Neural crest cell (in vitro differentiated cells): ENCODE measurements at places on chromosomes 1 and 21.

- DNase-seq, result no peak
- H3K27me3 ChIP-seq, result no peaks in the 10 kb centered on the region
- H3K4me1 ChIP-seq, result peaks cover 34% of the 10 kb centered on the region
- peaks cover 16% of the 10 kb centered on the region for H3K36me3 ChIP-seq
- no peak overlapping the region for H3K4me3 ChIP-seq
- no peak overlapping the region for H3K27ac ChIP-seq
Measured at GRCh38 chr1:46084553-46085451, 47.6 kb downstream of the PIK3R3 start.

- H3K4me3 ChIP-seq, result no peak overlapping the region
- H3K36me3 ChIP-seq, result peaks cover 2% of the 10 kb centered on the region
- H3K4me1 ChIP-seq, result peaks cover 4% of the 10 kb centered on the region
Measured at GRCh38 chr1:147388969-147389368, 146.5 kb downstream of the CHD1L start.

DNA sequence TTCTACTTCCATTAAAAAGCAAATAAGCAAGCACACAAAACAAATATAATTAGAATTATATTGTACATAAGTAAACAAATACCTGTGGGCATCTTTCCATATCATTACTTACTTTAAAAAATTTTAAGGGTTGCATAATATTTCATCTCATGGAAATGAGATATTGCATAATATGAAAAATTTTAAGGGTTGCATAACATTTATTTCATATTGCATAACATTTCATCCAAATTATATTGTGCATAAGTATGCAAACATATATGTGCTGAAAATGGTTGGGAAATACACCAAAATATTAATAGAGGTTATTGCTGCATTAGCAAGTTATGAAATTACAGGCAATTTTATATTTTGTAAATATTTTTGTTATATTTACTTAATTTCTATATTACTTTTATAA is 213.7 kb downstream of the KCNH1 start:
- H3K36me3 ChIP-seq, result no peaks in the 10 kb centered on the region
- H3K4me3 ChIP-seq, result no peak overlapping the region
- DNase-seq, result no peak

DNA sequence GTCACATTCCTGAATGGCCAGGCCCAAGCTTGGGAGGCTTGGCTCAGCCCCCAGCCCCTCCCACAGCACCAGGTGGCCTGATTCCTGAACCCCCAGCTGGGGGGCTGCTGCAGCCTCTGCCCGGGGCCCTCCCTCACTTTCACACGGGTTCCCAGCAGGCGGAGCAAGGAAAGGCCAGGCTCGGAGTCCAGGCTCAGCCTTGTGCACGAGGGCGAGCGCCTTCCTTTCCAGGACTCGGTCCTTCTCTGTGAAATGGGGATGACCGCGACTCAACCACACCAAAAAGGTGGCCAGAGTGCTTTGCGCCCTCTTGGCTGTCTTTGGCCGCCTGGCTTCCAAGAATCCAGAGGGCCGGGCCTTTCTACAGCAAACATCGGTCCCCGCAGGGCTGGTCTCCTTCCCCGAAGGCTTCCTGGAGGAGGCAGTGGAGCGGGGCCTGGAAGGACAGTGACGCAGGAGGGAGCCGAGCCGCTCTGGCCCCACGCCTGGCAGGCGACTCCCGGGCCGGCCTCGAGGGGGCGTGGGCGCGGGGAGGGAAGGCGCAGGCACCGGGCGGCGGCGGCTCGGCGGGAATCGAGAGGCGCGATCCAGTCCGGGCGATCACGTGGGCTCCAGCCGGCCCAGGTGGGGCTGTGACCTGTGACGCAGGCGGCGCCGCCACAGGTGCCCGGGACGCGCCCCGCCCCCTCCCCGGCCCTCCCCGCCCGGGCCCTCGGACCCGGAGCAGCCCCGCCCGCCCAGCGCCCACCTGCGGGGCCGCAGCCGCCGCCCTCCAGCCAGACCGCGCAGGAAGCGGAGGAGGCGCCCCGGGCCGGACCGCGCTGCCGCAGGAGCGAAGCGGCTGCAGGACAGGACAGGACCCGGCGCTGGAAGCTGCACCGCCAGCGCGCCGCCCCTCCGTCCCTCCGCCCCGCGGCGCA is at the start of gene ARHGEF16:
TSS of gene ARHGEF16 (plus strand) at position 775 of the 920 bp plus-strand sequence. CDS start 8,420 bp downstream, outside the sequence.
- peak; percentile 70 for DNase-seq
- H3K4me3 ChIP-seq, result peak within 1 kb of the TSS; percentile 81
- H3K4me1 ChIP-seq, result peaks cover 31% of the 10 kb centered on the region
- peaks cover 7% of the 10 kb centered on the region for H3K27me3 ChIP-seq
- no peak within 1 kb of the TSS for H3K27ac ChIP-seq
- H3K36me3 ChIP-seq, result no peaks in the 10 kb centered on the region

- no peak for DNase-seq
- peaks cover 2% of the 10 kb centered on the region for H3K27me3 ChIP-seq
- peaks cover 14% of the 10 kb centered on the region for H3K4me1 ChIP-seq
- H3K36me3 ChIP-seq, result no peaks in the 10 kb centered on the region
- no peak overlapping the region for H3K4me3 ChIP-seq
Measured at GRCh38 chr1:210523830-210524229, 195.1 kb downstream of the HHAT start.

DNA sequence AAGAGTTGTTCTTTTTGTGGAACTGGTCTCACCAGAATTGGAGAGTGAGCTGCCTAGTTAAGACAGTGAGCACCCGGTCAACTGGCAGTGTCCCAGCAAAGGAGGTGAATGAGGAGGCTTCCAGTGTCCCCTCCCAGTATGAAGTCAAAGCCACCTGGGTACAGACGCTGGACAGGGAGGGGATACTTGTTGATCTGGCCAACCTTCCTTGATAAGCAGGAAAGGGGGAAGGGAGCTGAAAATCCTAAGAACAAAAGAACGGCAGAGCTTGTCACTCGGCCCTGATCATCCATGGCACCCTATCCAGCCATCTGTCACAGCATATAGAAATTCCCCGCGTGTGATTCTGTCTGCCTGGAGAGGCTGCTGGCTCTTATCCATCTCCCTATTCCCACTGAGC is 91.5 kb downstream of the SSBP3 start:
- peaks cover 4% of the 10 kb centered on the region for H3K36me3 ChIP-seq
- peaks cover 70% of the 10 kb centered on the region for H3K4me1 ChIP-seq
- no peak overlapping the region for H3K4me3 ChIP-seq

DNA sequence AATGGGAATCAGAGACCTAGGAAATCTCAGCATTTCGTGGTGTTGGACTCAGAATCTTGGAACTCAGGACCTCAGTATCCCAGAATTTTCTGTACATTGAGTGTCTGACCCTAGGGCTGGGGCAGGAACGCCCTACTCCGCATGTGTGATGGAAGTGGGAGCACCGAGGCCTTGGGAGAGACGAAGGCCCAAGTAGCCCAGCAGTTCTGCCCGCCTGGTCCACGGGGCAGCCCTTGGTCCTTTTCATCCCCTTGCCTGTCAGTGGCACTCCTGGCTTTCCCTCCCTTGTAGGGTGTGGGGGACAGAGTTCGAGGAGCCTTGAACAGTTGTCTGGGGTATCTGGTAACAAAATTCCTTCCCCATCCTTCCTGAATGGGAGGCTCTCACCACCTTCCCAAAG is 10.2 kb downstream of the A3GALT2 start:
- peaks cover 4% of the 10 kb centered on the region for H3K27me3 ChIP-seq
- peaks cover 11% of the 10 kb centered on the region for H3K36me3 ChIP-seq
- no peak overlapping the region for H3K27ac ChIP-seq

GRCh38 chr1:172142324-172142723 is 278.2 kb upstream of the C1orf105 start:
- DNase-seq, result no peak
- no peaks in the 10 kb centered on the region for H3K27me3 ChIP-seq
- no peak overlapping the region for H3K27ac ChIP-seq
- H3K36me3 ChIP-seq, result no peaks in the 10 kb centered on the region
- peaks cover 49% of the 10 kb centered on the region for H3K4me1 ChIP-seq

DNA sequence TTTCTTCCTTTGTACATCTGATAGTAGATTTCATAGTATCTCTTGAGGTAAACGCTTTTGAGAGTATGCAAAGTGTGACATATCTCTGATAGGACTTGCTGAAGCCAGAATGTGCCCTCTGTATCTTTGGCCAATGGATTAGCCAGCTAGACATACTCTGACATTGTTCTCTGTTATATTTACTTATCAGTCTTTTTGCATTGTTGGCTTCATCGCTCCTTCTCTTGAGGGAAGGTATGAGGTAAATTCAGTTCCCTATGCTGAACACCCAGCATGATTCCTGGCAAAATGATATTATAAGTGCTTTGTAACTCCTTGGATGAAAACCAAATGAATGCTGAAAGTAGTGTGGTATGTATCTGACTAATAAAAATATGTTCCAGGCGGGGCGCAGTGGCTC is 163.2 kb upstream of the CACYBP start:
- H3K27me3 ChIP-seq, result no peaks in the 10 kb centered on the region
- no peak overlapping the region for H3K4me3 ChIP-seq
- DNase-seq, result no peak

DNA sequence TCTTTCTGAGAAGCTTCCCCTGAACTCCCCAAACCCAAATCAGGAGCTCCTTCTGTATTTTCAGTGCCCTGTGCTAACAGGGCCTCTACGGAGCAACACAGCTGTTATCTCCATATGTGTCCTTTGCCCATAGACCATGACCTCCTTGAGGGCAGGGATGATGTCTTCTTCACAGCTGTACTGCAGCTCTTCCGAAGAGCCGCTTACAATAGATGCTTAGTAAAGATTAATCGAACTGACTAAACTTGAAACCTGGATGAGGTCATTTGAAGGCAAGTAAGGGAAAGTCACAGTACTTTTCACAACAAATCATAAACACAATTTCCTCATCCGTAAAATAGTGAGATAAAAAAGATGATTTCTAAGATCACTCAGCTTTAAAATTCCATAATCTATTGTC is 4.4 kb upstream of the KCNN3 start:
- DNase-seq, result no peak
- H3K4me3 ChIP-seq, result no peak overlapping the region
- H3K27me3 ChIP-seq, result peaks cover 3% of the 10 kb centered on the region
- H3K36me3 ChIP-seq, result no peaks in the 10 kb centered on the region
- H3K4me1 ChIP-seq, result peaks cover 14% of the 10 kb centered on the region
- H3K27ac ChIP-seq, result no peak overlapping the region

- DNase-seq, result no peak
- no peak overlapping the region for H3K27ac ChIP-seq
- H3K36me3 ChIP-seq, result no peaks in the 10 kb centered on the region
- H3K4me3 ChIP-seq, result no peak overlapping the region
Measured at GRCh38 chr1:68347415-68347814, 102.3 kb downstream of the RPE65 start.

DNA sequence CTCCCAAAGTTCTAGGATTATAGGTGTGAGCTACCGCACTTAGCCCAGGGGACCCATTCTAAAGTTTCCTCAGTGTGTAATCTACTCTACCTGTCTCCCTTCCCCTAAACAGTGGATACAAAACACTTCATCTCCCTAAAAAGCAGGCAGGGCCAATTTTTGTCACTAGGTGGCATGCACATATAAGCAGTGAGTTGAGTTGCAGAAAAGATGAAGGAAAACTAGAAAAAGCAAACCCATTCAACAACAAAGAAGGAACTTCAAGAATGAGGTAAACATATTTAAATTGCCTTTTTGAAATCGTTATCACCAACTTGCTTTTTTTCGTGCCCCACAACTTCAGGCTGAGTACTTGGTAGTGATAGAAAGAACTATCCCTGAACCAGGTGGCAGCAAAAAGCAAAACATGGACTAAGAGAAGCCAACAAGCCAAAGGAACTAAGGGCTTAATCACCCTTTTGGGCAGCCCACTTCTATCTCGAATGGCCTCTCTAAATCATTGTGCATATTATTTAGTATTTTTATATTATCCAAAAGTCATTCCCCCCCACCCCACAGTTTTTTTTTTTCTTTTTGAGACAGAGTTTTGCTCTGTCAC is 19.7 kb upstream of the ALDH9A1 start:
- no peak overlapping the region for H3K4me3 ChIP-seq
- no peaks in the 10 kb centered on the region for H3K27me3 ChIP-seq
- no peak overlapping the region for H3K27ac ChIP-seq
- DNase-seq, result peak; percentile 32
- H3K36me3 ChIP-seq, result no peaks in the 10 kb centered on the region
- H3K4me1 ChIP-seq, result no peaks in the 10 kb centered on the region

GRCh38 chr1:235052067-235053008 is 76.3 kb downstream of the TOMM20 start:
- no peak for DNase-seq
- H3K4me3 ChIP-seq, result no peak overlapping the region
- H3K27ac ChIP-seq, result no peak overlapping the region
- H3K4me1 ChIP-seq, result peaks cover 20% of the 10 kb centered on the region
- no peaks in the 10 kb centered on the region for H3K27me3 ChIP-seq
